Esophagus mucosa (tissue), 1 donor: ENCODE measurements at places on chromosomes 1 and 21. TPM values are rescaled to one million over a fixed set of nuclear protein-coding genes. Genes with fewer than 3 reads are reported as not detected.

- peak; percentile 64 for ATAC-seq
These were observed 38.3 kb upstream of the F3 start for GRCh38 chr1:94579876-94580294.

GRCh38 chr1:18938707-18939070 lies 17.8 kb downstream of the IFFO2 start:
- ATAC-seq: peak; percentile 6

DNA sequence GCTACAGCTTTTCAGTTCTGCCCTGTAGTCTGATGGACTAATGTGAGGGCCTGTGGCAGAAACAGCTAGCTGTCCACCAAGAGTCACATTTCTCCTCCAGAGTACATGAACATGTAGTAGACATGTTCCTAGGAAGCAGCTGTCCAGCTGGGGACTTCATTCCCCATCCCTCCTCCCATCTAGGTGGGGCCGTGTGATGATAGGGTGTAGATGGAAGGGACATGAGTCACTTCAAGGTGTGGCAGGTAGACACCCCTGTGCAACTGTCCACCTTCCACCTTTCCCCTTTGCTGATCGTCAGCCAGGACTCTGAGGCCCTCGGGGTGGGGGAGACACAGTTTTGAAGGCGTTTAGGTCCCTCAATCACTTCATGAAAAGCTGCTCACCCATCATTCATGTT lies 3.6 kb upstream of the RD3 start:
- peak; percentile 38 for ATAC-seq

DNALI1 gene
- 0.16 TPM for total RNA-seq

DNA sequence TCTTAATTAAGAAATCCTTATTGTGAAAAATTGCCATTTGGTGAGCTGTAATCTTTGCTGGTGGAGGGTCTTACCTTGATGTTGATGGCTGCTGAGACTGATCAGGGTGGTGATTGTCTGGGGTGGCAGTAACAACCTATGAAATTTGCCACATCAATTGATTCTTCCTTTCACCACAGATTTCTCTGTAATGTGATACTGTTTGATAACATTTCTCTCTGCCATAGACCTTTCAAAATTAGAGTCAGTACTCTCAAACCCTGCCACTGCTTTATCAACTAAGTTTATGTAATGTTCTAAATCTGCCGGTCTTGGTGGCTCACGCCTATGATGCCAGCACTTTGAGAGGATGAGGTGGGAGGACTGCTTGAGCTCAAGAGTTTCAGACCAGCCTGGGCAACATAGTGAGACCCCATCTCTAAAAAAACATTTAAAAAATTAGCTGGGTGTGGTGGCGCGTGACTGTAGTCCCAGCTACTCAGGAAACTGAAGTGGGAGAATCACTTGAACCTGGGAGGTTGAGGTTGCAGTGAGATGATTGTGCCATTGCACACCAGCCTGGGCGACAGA lies 5.0 kb downstream of the KPNA6 start:
- no peak for ATAC-seq

HSD3B2 gene
- total RNA-seq: 0.32 TPM
